ENCODE measurements at places on chromosomes 6 and 20. TPM values are rescaled to one million over a fixed set of nuclear protein-coding genes. Genes with fewer than 3 reads are reported as not detected.

The FBXO9 gene
- total RNA-seq, result 49.0 TPM

GRCh38 chr6:42012501-42013133 is 37.7 kb upstream of the TAF8 start:
- DNase-seq, result peak; percentile 20
- H3K4me1 ChIP-seq, result no peaks in the 10 kb centered on the region
- H3K36me3 ChIP-seq, result no peaks in the 10 kb centered on the region
- no peak overlapping the region for H3K27ac ChIP-seq

GRCh38 chr6:49151957-49152356 is 311.1 kb downstream of the MMUT start:
- H3K4me3 ChIP-seq, result no peak overlapping the region
- H3K4me1 ChIP-seq, result no peaks in the 10 kb centered on the region
- H3K27me3 ChIP-seq, result no peaks in the 10 kb centered on the region
- no peak overlapping the region for H3K27ac ChIP-seq
- H3K36me3 ChIP-seq, result no peaks in the 10 kb centered on the region

- no peak for DNase-seq
- H3K4me3 ChIP-seq, result no peak overlapping the region
- no peak overlapping the region for H3K27ac ChIP-seq
- H3K36me3 ChIP-seq, result no peaks in the 10 kb centered on the region
- no peaks in the 10 kb centered on the region for H3K4me1 ChIP-seq
- H3K27me3 ChIP-seq, result no peaks in the 10 kb centered on the region
Observed at GRCh38 chr20:2706688-2707352, 14.2 kb downstream of the EBF4 start.

DNA sequence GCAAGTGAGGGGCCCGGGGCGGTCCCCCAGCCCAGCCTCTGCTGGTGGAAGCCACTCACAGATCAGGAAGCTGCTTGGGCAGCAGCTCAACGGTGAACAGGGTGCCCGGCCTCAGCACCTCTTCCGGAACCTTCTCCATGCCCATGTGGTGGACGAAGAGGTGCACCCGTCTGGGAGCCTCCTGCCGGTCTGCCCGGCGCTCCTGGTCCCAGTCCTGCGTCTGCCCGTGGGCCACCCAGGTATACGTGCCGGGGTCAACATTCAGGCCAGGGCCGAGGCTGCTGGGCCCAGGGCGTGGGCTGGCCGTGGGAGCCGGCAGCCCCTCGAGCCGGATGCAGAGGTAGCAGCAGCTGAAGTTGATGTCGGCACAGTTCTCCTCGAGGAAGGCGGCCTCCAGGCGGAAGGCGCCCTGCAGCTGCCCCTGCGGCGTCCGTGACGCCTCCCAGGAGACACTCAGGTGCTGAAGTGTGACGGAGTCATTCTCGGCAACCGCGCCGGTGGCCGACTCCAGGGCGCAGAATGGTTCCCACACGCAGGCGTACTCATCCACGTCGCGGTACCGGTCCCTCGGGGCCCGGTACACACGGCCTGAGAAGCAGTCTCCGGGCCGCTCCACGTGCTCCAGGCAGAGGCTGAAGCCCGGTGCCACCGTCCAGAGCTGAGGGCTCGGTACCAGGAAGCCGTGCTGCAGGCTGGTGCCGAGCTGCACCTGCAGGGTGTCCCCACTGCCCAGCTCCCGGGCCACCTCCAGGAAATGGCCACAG is 8.7 kb downstream of the FNDC11 start:
- H3K27ac ChIP-seq, result no peak overlapping the region
- H3K36me3 ChIP-seq, result peaks cover 43% of the 10 kb centered on the region
- H3K4me1 ChIP-seq, result no peaks in the 10 kb centered on the region

DNA sequence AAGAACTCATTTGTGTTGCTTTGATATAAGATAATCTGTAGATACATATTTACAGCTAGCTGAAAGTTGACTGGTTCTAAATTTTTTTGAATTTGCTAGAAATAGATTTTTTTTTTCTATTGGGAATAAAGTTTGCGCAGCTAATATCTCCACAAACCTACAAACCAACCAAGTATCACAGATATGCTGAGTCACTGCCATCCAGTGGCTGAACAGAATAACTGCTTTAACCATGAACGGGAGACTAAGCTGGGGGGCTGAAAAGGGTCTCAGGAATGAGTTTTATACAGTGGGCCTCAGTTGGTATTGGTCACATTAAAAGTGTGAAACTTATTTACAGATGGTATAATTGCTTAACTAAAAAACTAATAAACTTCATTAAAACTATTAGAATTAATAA is 326.7 kb upstream of the CNR1 start:
- no peaks in the 10 kb centered on the region for H3K4me1 ChIP-seq
- no peak for DNase-seq
- H3K36me3 ChIP-seq, result no peaks in the 10 kb centered on the region
- no peak overlapping the region for H3K27ac ChIP-seq
- no peak overlapping the region for H3K4me3 ChIP-seq

The CCN2 gene
- 31.0 TPM for total RNA-seq

- H3K4me1 ChIP-seq, result no peaks in the 10 kb centered on the region
- DNase-seq, result no peak
- no peak overlapping the region for H3K27ac ChIP-seq
- no peaks in the 10 kb centered on the region for H3K27me3 ChIP-seq
- no peak overlapping the region for H3K4me3 ChIP-seq
Observed at GRCh38 chr6:156593893-156594292, 183.3 kb upstream of the ARID1B start.

The ZNF334 gene
- total RNA-seq, result 0.55 TPM

The GPR6 gene
- not detected for total RNA-seq

DNA sequence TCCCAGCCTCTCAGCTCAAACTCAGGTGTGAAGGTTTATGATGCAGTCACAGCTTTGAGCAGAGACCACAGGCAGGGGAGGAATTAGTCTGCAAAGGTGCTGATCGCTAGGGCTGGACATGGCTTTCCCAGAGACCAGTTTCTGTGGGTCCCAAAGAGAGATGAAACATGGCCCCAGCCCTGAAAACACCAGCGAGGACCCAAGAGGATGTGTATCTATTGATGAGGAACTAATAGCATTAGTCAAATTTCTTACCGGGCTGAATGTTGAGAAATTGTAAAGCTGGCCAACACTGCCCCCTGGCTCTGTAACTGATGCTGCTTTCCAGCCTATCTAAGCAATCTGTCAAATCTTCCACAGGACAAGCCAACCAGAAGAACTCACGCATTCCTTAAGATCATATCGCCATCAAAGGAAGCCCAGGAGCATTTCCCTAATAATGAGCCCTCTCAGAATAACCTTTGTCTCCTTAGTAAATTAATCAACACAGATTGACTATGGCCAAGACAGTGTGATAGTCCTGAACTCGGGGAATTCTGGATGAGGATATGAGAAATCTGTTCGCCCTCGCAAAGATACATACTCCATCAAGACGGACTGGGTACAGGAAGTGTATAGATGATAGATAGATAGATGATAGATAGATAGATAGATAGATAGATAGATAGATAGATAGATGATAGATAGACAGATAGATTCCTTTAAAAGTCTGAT is 7.8 kb upstream of the ACSS1 start:
- no peaks in the 10 kb centered on the region for H3K4me1 ChIP-seq
- H3K36me3 ChIP-seq, result no peaks in the 10 kb centered on the region
- H3K27ac ChIP-seq, result no peak overlapping the region
- H3K27me3 ChIP-seq, result no peaks in the 10 kb centered on the region

The C20orf96 gene
- 2.5 TPM for total RNA-seq

The ALDH8A1 gene
- 91.4 TPM for total RNA-seq

DNA sequence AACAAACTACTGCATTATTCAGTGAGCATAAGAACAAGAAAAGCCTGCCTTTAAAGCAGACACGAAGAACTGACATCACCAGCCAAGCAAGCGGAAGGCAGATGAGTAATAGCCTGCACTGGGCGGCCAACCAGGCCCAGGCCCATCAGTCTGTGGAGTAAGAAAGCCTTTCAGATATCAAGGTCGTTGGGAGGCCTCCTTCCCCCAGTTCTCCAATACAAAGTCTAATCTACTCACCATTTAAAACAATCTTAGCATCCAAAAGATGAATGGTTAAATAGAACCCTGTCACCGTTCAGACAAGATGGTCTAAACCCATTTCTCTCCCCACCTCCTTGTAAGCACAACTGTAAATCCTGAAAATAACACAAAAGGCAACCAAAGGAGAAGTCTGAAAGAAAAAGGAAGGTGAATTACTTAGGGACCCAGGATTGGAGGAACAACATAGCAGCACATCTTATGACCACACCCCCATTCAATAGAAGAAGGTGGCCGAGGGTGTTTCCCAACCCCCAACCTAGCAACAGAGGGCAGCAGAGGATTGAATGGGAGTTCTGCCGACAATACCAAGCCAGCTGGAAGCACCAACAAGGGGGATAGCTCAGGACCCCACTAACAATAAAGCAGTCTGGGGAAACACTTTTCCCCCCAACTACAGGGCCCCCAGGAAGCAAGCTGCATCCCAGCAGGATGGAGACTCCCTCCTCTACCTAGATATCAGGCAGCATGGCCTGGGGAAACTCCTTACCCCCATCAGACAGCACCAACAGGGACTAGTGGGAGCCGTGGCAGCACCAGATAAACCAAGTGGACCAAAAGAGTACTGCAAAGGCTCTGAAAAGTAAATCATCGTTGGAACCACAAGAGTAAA is 67.9 kb downstream of the ZHX3 start:
- H3K36me3 ChIP-seq, result no peaks in the 10 kb centered on the region
- no peak overlapping the region for H3K4me3 ChIP-seq
- DNase-seq, result peak; percentile 46
- H3K27ac ChIP-seq, result peak overlapping the region; percentile 90

DNA sequence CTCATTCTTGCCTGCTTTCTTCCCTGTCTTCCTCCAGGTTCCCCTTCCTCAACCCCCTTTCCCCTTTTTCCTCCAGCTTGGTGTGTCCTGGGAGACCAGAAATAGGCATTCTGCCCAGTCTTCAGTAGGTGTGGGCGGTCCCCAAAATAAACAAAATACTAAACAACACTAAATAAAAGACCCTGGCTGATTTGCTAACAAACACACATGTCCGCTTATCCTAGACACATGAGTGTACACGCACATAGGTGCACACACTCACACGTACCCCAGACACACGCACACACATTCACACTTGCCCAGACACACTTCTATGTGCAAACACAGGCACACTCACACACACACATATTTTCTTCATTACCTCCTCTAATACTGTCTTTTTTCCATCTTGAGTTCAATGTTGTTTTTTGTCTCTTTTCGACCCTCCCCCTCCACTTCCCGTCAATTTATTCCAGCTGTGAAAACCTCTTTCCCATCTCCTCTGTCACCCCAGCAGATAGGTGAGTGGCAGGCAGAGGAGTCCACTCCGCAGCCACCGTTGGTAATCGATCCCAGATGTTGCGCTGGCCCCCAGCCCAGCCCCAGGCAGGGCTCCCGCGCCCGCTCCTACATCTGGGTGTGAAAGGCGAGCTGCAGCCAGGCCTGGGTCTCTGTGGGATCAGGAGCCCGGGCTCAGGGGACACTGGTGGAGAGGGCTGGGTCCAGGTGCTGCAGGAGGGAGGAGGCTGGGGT is 56.9 kb upstream of the FOXP4 start:
- no peak overlapping the region for H3K27ac ChIP-seq
- no peaks in the 10 kb centered on the region for H3K4me1 ChIP-seq
- no peak for DNase-seq
- H3K27me3 ChIP-seq, result no peaks in the 10 kb centered on the region

Measured in right lobe of liver (tissue), 6 donors.